Thymus (tissue), 14 donors: ENCODE measurements at places on chromosomes 6 and 20.
A peak's percentile ranks its signal among the peaks of the same experiment; 100 is the strongest.

GRCh38 chr6:122449069-122449468, 22.5 kb downstream of the SERINC1 start:
- DNase-seq = no peak

DNA sequence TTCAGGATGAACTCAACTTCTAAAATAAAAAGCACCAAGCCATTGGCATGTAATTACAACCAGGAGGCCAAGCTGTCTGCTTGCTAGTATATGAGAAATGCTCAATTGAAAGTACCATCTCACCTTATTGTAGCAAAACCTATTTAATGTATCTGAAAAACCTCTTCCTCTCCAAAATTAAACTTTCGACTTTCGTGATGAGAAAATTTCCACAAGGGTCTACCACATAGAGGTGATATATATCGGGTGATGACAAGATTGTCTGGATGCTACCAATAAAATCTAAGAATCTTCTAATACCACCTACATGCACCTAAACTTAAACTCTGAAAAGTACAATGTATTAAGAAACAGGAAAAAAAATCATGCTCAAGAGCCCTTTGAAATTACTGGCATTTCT, 74.2 kb downstream of the ATXN1 start:
- no peak for DNase-seq

- DNase-seq = peak; percentile 26
Measured at GRCh38 chr6:2209226-2209809, 36.1 kb downstream of the GMDS start.

- no peak for DNase-seq
Measured at GRCh38 chr20:42018979-42019378, 400.8 kb upstream of the CHD6 start.

DNA sequence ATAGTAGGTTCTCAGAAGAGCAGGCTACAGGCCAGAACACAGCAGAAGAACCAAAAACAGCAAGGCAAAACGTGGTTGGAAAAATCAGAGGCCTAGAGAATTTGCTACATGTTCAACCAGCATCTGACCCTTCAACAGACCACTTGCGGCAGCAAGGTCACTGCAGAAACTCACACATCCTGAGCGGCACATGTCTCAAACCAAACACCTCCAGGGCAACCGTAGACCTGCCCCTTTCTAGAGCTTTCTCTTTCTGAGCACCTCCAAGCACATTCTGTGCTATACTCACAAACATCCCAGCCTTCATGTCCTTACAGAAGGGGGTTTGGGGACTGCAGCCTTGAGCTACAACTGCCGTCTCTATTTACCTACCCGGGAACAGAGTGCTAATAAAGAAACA, 52.6 kb downstream of the GFOD1 start:
- no peak for DNase-seq

DNA sequence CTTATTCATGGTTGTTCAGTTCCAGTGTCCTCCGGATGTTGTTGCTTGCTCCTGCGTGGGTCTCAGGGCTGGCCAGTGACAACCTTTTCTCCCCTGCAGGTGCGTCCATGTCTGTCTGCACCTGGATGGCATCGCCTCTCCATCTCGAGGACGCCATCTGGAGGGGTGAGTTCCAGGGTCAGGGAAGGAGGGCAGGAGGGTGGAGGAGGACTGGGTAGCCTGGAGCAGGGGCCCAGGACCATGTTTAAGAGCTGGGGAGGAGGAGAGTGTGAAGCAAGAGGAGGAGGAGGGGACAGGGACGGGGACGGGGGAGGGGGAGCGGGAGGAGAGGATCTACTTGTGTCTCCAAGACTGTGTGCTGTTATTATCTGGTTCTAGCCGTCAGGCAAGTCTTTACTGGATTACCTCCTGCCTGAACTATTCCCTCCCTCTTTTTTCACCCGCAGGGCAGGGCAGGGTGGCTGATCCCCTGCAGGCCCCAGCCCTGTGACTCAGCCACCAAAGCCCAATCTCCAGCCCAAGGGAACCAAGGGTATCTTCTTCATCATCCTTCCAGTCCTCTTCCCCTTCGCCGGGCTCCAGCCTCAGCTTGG, 32.2 kb upstream of the TULP1 start:
- DNase-seq = no peak
